ENCODE measurements at places on chromosomes 7 and 10.

DNA sequence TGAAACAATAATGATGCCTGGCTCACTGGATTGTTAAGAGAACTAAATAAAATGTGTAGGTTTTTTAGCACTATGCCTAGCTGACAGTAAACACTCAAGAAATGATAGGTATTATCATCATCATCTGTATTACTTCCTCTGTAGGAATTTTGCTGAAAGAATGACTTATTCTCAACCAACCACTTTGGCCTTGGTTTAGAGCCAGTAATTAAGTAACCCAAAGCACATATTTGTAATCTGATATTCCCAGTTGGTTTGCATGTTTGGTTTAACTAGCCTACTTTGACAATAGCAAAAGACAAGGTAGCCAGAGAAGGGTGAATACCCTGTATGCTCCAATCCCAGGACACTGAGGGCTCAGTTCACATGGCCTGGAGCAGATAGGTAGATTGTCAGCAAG is 34.4 kb downstream of the BCAP29 start:
- DNase-seq, result no peak

DNA sequence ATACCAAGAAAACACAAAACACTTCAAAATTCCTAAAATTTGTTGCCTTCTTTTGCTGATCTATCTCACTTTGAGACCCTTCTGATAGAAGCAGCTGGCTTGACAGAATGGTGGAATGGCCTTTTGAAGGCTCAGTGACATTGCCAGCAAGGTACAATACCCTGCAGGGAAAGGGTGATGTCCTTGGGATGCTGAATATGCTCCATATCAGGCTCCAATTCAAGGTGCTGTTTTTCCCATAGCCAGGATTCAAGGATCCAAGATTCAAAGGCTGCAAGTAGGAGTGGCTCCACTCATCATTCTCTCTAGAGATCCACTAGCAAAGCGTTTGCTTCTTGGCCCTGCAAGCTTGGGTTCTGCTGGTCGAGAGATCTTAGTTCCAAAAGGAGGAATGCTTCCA is 120.4 kb downstream of the USP6NL start:
- no peak for DNase-seq

DNA sequence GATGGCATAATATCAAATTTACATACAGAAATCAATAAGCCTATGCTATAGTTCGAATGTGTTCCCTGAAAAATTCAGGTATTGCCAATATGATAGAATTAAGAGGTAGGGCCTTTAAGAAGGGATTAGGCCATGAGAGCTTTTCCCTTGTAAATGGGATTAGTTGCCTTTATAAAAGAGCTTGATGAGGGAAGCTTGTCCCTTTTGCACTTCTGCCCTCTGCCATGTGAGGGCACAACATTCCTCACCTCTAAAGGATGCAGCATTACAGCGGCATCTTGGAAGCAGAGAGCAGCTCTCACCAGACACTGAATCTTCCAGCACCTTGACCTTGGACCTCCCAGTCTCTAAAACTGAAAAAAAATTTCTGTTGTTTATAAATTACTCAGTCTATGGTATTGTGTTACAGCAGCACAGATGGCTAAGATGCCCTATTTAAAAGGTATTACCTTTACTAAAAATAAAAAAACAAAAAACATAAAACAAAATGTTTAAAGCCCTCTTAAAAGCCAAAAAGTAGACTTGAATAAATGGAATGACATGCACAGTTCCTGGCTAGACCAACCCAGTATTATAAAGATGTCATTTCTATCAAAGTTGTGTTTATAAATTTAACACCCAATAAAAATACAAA is 909.6 kb downstream of the REEP3 start:
- no peak for DNase-seq

DNA sequence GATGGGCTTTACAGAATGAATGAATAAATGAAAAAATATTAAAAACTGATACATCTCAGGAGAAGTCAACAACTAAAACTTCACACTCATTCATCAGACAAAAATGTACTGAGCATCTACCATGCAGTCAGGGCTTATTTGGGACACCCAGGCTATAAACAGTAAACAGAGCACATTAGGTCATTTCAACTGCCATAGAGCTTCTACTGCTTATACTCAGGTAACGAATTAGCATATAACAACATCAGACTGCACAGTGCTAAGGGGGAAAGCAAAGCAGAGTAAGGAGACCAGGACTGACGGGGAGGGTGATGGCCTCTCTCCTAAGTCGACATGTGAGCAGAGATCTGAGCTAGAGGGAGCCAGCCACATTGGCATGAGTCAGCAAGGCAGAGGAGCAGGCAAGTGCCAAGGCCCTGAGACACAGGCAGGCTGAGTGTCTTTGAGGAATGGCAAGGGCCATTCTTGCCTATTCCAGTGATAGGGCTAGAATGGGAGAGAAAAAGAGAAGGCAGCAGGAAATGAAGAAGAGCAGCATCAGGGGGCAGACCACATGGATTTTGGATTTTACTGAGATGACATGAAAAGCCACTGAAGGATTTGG is 528.9 kb downstream of the PARD3 start:
- DNase-seq, result no peak

DNA sequence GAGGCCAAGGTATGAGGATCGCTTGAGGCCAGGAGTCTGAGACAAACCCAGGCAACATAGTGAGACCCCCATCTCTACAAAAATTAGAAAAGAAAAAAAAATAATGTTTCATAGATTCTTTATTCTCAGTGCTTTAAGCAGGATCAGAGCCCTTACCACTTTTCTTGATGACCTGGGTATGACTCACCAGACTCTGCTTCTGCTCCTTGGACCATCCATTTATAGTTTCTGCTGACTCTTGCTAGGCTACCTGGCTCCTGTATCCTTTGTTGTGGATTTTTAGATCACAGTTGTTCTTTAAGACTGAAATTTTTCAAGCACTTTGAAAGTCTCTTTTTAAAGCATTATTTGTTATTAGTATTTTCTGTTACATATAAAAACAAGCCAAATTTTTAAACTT is 411.1 kb downstream of the GFRA1 start:
- DNase-seq, result no peak

DNA sequence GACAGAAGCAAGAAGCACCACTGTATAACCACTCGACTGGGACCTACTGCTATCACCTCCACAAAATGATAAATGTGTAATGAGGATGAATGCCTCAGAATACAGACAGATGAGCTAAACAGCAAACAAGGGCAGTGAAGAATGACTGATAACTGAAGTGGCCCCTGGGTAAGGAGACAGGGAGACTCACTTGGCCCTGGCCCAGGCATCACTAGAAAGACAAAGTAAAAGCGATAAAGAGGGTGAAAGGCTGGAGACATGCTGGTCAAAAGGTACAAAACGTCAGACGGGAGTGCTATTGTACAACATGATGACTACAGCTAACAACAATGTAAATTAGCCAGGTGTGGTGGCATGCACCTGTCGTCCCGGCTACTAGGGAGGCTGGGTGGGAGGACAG is 27.8 kb upstream of the APBB1IP start:
- no peak for DNase-seq

- no peak for DNase-seq
These were observed 110.9 kb downstream of the SGMS1 start for GRCh38 chr10:50512743-50513416.

DNA sequence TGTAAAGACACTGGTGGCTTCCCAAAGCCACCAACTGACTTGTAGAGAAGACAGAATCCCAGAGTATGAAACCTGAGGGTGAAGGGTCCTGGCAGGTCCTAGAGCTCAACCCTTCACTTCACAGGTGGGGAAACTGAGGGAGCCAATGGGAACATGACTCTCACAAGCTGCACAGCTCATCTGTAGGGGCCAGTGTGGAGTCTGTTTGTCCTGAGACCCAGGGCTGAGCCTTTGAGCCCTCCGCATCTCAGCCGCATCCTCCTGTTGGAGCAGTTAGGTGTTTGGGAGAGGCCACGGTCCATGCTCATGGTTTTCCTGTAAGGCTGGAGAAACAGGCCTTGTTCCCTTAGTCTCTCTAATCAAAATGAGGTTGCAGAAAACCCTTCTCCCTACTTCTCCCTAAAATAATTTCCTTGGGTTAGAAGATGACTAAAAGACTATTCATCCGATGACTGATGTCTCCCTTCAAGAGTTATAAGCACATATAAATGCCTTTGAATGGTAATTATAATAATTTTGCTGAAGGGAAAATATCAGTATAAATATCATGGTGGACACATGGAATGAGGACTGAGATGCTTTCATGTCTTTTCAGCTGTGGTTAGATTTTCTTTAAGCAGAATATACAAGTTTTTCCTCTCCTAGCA is 10.3 kb downstream of the HTRA1 start:
- no peak for DNase-seq

DNA sequence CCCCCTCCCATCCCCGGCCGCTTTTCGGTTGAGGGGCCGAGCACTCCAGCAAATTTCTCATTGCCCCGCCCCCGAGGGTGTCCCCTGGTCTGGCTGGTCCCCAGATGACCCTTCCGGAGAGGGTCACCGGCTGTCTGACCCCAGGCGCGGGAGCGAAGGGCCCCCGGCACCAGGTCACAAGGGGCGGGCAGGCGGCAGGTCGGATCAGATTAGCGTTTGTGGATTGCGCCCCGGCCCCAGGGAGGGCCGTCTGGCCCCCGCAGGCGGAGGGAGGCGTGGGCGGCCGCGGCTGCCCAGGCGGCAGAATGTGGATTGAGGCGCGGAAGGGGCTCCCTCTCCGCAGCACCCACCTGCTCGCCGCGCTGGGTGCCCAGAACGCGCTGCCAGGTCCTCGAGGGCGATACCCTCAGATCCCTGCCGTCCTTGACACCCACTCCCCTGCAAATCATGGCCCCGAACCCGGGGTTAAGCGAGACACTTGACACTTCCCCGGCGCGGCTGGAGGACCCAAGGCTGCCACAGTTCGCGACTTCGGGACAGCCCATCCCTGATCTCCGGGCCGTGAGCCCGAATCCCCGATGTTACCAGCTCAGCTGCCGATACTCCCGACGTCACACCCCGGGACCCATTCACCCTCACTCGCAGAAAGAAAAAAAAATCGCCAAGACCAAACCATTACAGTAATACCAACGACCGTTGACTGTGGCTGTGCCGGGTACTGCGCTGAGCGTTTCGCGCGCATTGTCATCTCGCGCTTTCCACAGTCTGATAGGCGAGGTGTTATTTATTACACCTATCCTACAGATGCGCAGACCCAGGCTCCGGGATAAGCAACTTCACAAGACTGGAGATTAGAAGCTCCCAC is 953 bp downstream of the NODAL start:
- no peak for DNase-seq

- no peak for DNase-seq
These were observed 27.1 kb downstream of the ATXN7L1 start for GRCh38 chr7:105849122-105849855.

DNA sequence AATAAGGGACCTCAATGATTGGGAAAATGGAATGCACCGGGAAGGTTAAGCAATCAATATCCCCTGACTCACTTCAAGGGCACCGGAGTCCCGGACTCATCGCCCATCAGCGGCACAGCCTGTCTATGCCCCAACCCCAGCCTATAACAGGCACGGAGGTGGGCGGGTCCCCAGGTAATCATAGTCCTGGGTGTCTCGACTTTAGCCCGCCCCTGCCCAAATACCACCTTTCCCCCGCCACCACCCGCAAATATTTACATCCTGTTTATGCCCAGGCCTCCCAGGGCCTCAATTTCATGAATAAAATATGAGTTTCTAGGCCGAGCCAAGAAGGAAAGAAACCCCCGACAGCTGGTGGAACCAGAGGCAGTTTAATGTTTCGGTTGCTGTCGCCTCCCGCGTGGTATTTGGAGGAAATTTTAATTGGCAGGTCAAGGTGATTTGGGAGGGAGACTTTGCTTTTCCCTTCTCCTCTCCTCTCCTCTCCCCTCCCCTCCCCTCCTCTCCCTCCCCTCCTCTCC is 15.6 kb upstream of the RFC2 start:
- no peak for DNase-seq

- DNase-seq, result no peak
These were observed 133.8 kb downstream of the RELN start for GRCh38 chr7:103855671-103856070.

GRCh38 chr7:125606671-125607070 is 677.0 kb upstream of the POT1 start:
- no peak for DNase-seq

GRCh38 chr7:50359258-50359994 is 54.9 kb downstream of the IKZF1 start:
- no peak for DNase-seq

DNA sequence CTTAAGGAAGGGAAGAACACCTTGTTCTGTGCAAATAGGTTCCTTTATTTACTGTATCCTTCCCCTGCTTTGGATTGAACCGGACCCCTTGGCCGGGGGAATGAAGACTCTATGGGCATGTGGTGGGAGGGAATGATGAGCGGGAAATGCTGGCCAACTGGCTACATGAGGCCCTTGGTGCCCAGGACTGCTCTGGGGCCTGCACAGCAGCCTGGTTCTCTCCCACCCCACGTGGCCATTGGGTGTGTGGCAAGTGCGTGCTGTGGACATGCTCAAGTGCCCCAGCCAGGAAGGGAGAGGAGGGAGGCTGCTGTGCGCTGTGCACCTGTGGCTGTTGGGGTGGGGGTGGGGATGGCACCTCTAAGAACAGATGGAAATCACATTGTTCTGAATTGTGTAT is 917.0 kb upstream of the GHITM start:
- no peak for DNase-seq

DNA sequence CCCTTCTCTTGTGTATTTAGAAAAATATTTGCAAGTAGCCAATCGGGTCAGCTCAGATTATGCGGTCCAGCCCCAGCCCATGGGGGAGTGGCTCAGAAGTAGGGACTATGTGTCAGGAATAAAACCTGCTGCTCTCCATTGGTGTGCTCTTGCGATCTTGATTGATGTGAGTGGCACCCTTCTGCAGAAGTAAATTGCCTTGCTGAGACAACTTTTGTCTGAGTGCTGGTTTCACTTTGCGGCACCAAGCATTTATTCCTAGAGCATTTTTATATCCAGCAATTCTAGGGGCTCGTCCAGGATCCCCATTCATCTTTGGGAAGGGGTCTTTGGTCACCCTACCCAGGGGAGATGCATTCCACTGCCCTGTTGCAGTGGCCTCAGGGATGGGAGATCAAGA is 26.1 kb upstream of the FAM221A start:
- DNase-seq, result no peak

DNA sequence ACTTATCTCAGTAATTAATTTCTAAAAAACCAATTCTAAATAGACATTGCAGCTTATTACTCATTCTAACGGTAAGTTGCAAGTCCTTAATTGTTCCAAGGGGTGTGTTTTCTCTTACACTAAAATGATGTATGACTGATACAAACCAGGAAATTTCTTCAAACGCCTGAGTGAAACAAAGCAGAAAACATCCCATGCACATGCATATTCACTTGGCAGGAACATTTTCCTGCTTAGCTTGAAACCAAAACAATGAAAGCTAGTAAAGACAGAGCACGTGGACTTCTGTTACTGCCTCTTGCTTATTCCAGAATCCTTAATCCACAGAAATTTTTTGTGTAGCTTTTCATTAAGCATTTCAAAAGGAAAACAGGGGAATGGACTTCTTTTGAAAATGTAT is 187.7 kb downstream of the MTERF1 start:
- no peak for DNase-seq
